ENCODE measurements at places on chromosomes 4 and X. TPM values are rescaled to one million over a fixed set of nuclear protein-coding genes. Genes with fewer than 3 reads are reported as not detected.

The MAGEA2 gene
- not detected for polyA plus RNA-seq

The XPNPEP2 gene
- 0.35 TPM for polyA plus RNA-seq

The SYNPO2 gene
- 46.9 TPM for polyA plus RNA-seq

The SPP1 gene
- 1.6 TPM for polyA plus RNA-seq

The PDE5A gene
- polyA plus RNA-seq = 4.3 TPM

The PTPN13 gene
- polyA plus RNA-seq = 18.3 TPM

The ANXA3 gene
- polyA plus RNA-seq = 140 TPM

The TACR3 gene
- polyA plus RNA-seq = not detected

The PLP2 gene
- 453 TPM for polyA plus RNA-seq

The CT45A1 gene
- polyA plus RNA-seq = not detected

The TMEM271 gene
- 0.08 TPM for polyA plus RNA-seq

The PNCK gene
- 5.0 TPM for polyA plus RNA-seq

The RRH gene
- polyA plus RNA-seq = 0.06 TPM

The FAM9B gene
- polyA plus RNA-seq = not detected

The AMTN gene
- 0.47 TPM for polyA plus RNA-seq

The SLC10A4 gene
- 0.14 TPM for polyA plus RNA-seq

The PI4K2B gene
- 11.6 TPM for polyA plus RNA-seq

The BGN gene
- 11.6 TPM for polyA plus RNA-seq

The FAM3A gene
- polyA plus RNA-seq = 51.6 TPM

The SMARCA1 gene
- polyA plus RNA-seq = 4.8 TPM

The FAT4 gene
- 0.48 TPM for polyA plus RNA-seq

The FAM9C gene
- not detected for polyA plus RNA-seq

The NAT8L gene
- polyA plus RNA-seq = not detected
